ENCODE measurements at places on chromosomes 4 and X.

- no peak for DNase-seq
Measured at GRCh38 chr4:7427831-7428260, 6.9 kb downstream of the PSAPL1 start.

DNA sequence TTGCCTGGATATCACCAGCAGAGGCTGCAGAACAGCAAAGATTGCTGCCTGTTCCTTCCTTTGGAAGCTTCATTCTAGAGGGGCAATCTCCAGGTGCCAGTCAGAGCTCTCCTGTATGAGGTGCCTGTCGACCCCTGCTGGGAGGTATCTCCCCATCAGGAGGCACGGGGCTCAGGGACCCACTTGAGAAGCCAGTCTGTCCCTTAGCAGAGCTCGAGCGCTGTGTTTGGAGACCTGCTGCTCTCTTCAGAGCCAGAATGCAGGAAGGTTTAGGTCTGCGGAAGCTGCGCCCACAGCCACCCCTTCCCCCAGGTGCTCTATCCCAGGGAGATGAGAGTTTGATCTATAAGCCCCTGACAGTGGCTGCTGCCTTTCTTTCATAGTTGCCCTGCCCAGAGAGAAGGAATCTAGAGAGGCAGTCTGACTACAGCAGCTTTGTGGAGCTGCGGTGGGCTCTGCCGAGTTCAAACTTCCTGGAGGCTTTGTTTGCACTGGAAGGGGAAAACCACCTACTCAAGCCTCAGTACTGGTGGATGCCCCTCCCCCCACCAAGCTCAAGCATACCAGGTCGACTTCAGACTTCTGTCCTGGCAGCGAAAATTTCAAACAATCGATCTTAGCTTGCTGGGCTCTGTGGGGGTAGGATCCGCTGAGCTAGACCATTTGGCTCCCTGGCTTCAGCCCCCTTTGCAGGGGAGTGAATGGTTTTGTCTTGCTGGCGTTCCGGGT lies 57.9 kb downstream of the DKK2 start:
- DNase-seq = no peak

DNA sequence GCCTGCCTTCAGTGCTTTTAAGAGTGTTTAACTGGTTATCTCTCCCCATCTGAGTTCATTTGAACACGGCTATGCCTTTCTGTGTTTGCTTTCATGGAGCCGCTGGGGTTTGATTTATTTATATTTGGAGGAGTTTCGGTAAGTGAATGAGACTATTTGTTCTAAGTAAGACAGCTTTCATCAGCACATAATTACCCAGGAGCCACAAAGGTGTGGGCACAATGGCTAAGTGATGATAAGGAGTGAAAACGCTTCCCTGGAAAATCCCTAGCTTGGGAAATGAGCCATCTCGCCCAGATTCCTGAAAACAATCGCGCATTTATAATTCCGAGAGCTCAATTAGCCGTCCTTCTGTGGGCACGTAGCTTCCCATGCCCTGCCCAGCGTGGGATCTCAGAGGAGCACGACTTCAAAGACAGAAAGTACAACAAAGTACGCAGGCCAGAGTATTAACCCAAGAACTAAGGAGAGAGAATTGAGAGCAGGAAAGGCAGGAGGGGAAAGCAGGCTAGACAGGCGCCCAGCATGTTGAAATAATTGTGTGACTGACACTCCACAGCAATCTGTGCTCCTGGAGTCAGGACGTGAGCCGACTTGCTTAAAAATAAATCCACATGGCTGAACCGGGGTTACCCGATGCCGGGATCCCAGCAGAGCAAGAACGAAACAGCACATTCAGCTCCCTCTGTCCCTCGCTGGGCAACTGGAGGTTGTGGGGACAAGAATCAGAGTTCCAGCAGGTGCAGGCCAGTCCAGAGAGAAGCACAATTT lies 99.0 kb downstream of the DHRSX start:
- DNase-seq = no peak

- peak; percentile 18 for DNase-seq
Measured at GRCh38 chr4:67087897-67088296, 457.4 kb downstream of the CENPC start.

- DNase-seq = no peak
Measured at GRCh38 chrX:44708470-44708869, 135.4 kb upstream of the DUSP21 start.

DNA sequence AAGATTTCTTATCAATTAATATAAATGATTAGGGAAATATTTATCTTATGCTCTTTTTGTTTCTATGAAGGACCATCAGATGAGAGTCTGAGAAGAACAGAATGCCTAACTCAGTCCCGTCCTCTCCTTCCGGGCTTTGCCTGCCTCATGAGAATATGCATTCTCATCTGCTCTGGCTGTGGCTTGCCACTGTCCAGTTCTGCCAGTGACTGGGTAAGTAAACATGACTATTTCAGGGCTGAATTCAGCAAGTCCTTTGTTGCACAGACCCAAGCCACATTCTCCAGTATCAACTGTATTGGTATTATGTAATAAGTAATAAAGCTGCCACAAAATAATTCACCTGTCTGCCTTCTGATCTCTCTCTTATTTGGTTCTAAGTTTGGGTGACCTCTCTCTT lies 110.7 kb downstream of the WDFY3 start:
- DNase-seq = no peak

DNA sequence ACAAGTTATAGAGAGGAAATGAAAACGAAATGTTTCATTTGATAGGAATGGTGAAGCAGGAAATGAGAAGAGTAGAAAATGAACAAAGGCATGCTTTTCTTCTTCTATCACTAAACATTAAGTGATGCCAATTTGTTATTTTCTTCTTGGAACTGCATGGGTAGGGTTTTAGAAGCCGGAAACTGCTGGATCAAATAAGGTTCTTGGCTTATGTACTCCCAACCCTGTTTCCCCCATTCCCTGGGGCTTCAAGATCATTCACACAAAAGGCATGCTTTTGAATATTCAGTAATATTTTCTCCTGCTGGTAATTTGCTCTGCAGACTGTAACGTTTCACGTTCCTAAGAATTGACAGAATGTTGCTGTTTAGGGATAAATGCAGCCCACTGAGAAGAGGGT lies 224.1 kb downstream of the NLGN4X start:
- no peak for DNase-seq

DNA sequence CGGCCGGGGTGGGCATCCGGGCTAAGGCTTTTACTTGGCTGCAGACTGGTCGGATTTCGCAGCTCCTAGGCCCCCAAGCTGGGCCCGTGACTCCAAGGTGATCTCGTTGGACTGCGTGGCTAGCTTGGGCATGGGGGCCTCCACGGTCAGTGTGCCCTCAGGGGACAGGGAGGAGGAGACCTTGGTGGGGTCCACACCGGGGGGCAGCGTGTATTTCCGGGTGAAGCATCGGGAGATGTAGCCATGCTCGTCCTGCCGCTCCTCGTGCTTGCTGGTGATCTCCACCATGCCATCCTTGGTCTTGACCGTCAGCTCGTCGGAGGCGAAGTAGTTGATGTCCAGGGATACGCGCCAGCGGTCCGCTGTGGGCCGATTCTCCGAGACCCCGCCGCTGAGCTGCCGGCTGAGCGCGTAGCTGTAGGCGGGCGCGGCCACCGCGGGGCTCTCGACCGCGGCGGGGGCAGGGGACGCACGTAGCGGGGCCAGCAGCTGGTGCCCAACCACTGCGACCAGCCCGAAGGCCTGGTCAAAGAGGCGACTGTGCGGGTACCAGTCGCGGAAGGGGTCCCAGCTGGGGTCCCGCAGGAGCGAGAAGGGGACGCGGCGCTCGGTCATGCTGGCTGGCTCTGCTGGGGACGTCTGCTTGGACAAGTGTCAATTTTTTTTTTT lies 881 bp upstream of the CACNA1F start:
- no peak for DNase-seq

DNA sequence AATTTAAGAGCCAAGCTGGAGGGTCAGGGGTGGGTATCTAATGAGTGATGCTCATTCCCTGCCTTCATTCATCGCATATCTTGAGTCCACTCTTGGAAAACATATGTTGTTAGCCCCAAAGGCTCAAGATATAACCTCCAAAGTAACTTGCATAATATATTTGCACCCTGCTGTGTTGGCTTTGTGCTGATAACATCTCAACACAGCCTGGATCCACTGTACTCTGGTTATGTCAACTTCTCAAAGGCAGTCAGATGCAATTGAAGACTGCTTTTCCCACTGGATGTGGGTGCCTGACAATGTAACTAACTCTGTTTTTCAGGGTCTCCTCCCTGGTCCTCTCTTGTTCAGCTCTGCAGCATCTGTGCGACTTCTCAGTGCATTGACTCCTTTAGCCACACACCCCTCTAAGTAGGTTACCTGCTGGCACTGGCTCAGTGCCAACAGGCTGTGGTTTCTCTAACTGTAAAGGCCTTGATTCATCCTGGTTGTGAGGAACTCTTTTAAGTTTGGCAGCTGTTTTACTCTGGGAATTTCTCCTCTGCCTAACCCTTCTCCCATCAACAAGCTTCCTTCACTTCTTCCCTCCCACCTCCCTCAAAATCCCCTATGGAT lies 28.1 kb downstream of the SLC16A2 start:
- DNase-seq = no peak

DNA sequence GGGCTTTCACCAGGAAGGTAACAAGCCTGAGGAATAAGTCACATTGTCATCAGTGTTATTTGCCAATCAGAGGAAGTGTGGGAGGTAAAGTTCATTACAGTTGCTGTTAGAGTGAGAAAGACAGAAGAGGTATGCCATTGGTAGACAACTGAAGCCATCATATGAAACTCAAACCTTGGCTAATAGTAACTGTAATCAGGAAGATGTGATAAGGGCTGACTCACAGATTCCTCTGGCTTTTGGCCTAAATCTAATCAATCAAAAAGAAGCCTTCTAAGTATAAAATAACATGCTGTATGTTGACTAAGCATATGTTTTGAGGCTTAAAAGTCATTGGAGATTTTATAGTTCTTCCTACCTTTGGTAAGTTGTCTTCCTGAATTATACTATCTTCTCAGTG lies 242.8 kb downstream of the PCDH7 start:
- no peak for DNase-seq

DNA sequence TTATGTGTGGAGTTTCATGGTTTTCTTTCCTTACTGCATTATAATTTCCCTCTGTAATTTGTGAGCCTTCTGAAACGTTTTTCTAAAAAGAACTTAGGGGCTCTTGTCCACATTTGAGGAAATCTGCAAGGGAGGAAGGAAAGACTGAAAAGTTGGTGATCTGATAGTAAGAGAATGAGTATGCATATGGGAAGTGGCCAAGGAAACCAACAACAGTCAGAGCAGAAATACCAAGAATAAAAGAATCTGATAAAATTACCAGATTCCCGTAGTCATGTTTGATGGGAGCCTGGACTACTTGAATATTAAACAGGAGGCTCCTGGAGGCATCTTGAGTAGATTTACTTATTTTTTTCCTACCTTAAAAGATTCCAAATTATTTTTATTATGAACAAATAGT lies 50.1 kb downstream of the MEPE start:
- no peak for DNase-seq

DNA sequence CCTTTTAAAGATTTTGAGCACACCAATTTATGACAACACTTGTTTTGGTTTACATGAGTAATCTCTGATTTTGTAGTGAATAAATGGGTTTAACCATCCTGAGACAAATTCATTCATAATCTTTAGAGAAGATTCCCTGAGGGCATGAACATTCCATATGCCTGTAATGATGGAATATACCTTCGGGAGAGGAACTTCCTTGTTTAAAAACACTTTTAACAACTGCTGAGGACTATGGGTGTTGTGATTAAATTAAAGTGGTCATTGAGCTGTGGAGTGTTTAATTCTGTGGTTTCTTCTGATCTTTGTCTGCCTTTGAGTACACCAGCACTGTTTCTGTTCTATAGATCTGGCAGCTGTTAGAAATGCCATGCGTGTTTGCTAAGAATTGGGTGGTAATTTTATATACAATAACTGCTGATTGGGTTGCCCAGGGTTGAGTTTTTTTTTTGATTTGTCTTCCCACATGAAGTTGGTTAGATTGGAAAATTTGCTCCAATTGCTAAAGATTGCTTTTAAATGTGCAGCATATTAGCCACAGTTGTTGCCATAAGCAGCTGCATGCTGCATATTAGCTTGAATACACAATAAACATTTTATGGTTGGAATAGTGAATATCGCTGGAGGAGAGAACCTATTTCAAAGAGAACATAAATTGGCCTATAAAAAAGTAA lies 86.8 kb downstream of the DCLK2 start:
- no peak for DNase-seq

DNA sequence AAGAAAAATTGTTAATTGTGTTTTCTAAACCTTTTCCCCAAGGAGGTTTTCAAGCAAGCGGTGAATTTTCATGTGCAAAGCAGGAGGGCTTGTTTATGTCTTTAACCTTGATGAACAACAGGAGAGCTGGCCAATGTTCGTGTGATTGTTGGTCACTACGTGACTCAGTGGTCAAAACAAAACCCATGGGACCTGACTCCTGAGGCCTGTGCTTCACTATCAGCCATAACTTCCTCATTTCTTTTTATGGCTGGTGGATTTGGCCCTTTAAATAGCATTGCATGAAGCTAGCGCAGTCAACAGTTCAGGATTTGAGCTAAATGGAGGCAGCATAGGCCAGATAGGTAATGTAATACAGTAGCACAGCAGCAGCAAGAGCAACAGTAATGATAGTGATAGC lies 80.5 kb downstream of the MID1IP1 start:
- DNase-seq = no peak

DNA sequence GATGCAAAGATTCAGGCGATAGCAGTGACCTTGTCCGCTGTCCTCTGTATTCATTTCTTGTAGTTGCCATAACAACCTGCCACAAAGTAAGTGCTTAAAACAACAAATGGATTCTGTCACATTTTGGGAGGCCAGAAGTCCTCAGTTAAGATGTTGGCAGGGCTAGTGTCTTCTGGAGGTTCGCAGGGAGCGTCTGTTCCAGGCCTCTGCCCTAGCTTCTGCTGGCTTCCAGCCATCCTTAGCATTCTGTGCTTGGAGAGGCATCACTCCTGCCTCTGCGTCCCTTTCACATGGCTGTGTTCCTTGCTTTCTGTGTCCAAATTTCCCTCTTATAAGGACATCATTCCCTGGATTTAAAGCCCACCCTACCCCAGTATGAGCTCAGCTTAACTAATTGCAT lies 31.5 kb upstream of the ZNF185 start:
- DNase-seq = no peak

- DNase-seq = no peak
Measured at GRCh38 chr4:7279902-7280301, 87.6 kb downstream of the SORCS2 start.

- no peak for DNase-seq
Measured at GRCh38 chr4:26144526-26145155, 176.2 kb upstream of the RBPJ start.

- DNase-seq = no peak
Measured at GRCh38 chr4:18756671-18757070, 735.1 kb upstream of the LCORL start.

DNA sequence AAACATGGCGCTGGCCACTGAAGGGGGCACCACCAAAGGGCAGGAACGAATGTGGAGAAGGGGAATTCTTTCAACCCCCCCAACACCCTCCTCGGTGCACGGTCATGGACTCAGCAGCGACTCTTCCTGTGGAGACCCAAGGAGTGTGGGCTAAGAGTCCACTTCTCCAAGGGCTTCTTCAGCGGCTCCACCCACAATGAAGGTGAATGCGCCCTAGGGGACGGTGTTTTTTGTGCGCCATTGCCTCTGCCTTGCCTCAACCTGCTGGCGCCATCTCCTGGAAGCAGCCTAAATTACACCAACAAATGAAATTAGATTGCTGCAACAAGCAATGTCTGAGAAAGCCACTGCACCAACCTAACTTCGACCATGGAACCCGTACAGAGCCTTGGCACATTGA lies 169.2 kb upstream of the MAGEB18 start:
- no peak for DNase-seq

- DNase-seq = no peak
Measured at GRCh38 chr4:158962393-158962792, 140.5 kb upstream of the RAPGEF2 start.
